ENCODE measurements at places on chromosomes 5 and 9.

- no peak for DNase-seq
Observed at GRCh38 chr5:8057769-8058168, 188.8 kb downstream of the MTRR start.

DNA sequence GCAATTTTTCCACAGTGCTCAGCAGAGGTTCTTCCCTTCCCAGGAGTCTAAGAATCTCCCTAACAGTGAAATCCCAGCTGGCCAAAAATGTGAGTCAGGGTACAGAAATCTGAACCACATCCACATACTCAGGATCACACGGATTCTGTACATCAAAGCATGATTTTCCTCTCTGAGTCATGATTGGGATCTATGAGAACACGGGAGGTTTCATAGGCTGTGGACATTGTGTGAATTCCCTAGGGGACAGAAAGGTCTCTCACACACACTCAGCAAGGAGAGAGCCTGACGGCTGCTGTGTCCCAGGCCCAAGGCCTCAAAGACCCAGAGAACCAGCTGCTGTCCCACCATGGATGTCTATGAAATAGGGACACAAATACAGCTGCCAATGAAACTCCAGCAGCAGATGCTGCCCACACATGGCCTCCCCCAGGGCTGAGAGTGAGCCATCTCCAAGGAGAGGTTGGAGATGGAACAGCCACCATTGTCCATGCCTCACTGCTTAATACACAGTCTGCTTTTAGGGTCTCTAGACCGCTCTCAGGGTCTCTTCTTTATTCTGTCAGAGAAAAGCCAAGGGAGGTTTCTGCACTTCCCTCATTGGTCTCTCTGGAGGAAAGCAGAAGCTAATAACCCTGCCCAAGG lies 102.7 kb downstream of the ADAMTS12 start:
- DNase-seq, result no peak

- no peak for DNase-seq
Observed at GRCh38 chr5:42676362-42676761, 80.3 kb upstream of the CCDC152 start.

DNA sequence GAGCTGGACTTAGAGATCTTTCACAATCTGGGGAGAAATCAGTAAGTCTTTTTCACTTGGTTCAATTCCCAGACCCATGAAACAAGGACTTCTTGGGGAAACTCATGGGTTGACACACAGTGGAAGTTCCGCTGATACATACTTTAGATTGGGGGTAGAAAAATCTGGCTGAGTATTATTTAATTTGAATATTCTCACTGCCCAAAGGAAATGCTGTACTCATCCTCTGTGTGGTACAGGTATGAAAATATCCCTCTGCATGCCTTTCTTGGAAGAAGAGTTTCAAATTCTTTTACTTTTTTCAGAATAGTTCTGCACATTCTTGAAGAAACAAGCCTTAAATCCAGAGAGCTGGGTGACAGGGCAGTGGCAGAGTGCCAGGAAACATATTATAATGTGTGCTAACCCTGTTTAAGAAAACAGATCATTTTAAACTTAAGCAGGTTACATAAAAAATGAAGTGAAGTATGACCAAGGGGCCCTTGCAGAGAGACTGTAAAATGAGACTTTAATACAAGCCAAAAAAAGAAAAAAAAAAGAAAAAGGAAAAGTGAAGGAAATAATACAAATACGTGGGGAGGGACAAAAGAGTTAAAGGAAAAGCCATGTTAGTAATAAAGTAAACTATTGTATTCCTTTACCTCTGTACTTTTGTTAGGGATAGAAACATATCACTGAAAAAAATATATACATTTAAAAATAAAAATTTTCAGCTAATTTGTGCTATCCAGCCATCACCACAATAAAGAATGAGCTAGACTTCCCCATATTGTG lies 173.4 kb upstream of the NR3C1 start:
- DNase-seq, result no peak

DNA sequence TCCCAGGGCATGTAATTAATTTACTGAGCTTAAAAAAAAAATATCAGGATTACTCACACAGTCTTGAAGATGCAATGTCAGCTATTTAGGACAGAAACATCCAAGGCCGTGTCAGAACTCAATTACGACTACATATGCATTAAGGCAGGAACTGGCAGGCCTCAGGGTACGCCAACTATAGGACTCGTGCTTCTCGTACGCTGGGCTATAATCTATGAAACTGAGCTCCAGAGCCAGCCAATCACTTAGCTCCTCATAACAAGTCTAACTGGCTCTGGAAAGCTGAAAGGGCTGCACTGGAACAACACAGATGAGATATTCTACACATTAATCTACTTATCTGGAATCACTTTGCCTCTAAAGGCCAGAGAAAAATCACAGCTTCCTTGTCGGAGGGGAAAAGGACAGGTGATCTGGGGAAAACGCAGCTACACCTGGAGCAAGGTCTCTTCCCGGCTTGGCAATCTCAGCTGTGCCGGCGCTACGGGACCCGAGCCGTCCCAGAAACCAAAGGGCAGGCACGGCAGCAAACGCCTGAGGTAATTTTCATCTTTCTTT lies 212.0 kb downstream of the DEPDC1B start:
- no peak for DNase-seq

DNA sequence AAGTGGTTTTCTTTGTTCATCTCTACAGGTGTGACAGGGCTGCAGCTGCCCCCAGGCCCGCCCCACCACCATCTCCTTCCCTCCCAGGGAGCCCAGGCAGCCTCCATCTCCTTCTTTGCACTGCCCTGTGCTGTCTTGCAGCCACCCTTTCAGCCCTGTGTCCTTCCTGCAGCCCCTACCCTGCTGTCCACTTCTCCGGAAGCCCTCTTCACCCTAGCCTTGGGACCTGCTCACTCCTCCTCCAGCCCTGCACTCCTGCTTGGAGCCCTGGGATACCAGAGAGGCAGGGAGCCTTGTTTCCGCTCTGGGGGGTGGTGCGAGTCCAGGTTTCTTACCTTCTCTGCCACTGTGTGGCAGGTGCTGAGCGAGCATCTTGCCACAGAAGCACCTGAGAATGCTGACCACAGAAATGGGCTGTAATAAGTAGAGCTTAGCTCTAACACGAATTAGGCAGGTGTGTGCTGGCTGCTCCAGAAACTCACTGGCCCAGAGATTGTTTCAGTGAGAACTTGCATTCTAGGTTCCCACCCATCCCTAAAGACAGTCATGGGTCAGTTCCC lies 51.3 kb upstream of the GADD45G start:
- DNase-seq, result no peak

DNA sequence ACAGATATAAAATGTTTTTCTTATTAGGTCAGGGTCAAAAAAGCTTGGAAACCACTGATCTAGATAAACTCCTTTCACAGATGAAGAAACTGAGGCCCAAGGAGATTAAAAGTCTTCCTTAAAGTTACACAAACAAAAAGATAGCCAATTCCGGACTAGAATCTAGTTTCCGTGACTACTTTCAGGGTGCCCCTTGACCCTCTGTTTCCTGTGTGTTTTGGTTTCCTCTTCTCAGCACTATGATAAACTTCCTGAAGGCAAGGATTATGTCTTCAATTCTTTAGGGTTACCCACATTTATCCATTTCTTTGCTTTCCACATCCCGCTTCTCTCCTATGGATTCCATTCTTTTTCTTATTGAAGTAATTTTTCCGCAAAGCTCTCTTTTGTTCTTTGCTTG lies 83.1 kb downstream of the ADAMTS12 start:
- no peak for DNase-seq

GRCh38 chr5:120055858-120056257 lies 408.2 kb upstream of the PRR16 start:
- no peak for DNase-seq

- DNase-seq, result no peak
Observed at GRCh38 chr9:105757496-105758251, 63.3 kb downstream of the TMEM38B start.

DNA sequence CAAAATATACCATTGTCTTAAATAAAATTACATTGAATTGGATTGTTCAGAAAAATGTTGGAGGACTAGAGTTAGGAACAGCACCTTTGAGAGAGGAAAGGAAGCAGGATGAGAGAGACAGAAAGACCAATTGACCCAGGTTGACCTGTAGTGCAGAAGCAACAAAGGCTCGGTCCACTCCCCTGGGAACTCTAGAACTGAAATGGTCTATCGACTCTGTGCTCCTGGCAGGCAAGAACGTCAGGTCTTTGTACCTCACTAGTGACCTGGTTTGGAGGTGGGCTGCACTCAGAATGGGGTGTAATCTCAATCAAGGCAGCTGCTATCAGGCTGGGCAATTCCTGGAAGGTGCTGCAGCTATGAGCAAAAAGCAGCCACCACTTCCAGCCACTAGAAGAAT lies 110.8 kb downstream of the FAM174A start:
- DNase-seq, result no peak

DNA sequence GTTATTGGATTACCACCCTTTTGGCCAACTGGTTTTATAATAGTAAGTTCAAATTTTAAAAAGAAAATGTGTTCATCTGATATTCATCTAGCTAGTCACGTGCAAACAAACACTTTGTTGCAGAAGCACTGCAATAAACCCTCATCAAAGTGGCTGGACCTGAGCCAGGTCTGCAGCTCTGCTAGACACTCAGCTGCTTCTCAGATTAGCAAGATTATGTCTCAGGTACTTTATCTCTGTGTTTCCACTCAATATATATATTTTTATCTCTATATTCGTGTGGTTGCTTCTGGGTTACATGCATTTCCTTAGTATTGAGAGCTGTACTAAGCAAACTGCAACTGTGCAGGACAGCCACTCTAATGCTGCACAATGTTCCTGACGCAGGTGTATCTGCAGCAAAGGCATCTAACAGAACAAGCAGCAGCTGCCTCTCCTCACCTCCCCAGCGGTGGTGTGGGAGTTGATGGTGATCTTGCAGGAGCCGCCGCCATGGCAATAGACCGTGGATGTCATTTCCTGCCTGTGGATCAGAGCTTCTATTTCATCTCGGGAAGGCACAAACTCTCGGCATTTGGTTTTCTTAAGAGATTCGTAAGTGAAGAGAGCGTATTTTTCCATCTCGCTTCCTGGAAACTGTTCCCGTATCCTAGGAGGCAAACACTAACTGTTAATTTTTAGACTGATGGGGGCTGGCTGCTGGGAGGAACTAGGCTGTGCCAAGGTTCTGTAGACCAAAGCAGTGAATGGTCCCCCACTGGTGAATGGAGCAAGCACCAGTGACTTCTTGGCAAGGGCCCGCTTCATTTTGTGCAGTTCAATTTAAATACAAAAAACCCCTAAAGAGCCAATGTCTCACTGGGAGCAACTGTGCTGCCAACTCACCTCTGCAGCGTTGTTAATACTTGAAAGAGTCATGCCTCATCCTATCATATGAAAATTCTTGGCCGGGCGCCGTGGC lies 56.7 kb upstream of the RETREG1 start:
- peak; percentile 20 for DNase-seq

DNA sequence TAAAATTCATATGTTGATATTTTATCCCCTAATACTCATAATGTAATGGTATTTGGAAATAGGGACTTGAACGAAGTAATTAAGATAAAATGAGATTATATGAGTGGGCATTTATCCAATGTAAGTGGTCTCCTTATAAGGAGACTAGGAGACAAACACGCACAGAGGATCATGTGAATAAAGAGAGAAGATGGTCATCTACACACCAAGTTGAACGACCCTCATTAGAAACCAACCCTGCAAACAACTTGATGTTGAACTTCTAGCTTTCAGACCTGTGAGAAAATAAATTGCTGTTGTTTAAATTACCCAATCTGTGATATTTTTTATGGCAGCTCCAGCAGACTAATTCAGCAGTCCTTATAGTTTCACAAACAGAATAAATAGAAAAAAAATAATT lies 27.5 kb upstream of the SELENOP start:
- DNase-seq, result no peak

DNA sequence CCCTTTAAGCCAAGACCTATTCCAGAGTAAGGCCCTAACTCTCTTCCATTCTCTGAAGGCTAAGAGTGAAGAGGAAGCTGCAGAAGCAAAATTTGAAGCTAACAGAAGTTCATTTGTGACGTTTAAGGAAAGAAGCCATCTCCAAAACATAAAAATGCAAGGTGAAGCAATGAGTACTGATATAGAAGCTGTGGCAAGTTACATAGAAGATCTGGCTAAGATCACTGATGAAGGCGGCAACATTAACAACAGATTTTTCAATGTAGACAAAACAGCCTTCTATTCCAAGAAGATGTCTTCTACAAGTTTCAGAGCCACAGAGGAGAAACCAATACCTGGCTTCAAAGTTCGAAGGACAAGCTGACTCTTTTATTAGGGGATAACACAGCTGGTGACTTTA lies 1143.4 kb downstream of the CDH12 start:
- no peak for DNase-seq

DNA sequence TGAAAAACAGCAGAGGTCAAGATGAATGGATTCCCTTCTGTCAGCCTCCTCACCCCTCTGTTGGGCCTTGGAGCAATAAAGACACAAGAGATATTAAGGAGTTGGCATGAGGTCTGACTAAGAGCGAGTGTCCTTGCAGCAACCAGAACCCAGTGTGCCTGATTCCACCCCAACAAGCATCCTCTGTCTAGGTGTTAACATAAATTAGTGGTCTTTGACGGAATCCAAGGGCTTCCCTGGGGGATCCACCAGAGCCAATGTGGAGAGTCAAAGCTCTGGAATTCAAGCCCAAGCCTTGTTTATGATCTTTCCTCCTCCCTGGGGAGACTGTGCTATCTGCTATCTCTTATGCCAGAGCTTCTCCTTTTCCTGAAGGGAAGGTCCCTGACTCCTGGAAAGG lies 128.1 kb upstream of the SMIM23 start:
- DNase-seq, result no peak

- DNase-seq, result peak; percentile 81
Observed at GRCh38 chr5:177592010-177592834, at the start of gene TMED9. TSS of gene TMED9 (plus strand) at chr5:177592203. CDS start at chr5:177592215, 12 bp downstream.

GRCh38 chr5:179326122-179326927 lies 18.9 kb downstream of the ADAMTS2 start:
- no peak for DNase-seq

DNA sequence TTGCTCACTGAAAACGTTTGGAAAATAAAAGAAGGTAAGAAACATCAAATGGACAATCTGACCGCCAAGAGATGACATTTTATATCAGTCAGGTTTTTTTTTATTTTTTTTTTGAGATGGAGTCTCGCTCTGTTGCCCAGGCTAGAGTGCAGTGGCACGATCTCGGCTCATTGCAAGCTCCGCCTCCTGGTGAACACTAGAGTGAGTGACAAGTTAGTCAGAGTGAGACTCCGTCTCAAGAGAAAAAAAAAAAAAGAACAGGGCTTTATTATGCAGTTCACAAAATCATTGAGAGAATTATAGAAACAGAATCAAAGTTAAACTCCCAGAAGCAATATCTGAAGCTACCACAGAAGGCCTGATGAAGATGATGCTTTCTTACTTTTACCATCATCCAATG lies 70.1 kb downstream of the DTWD2 start:
- no peak for DNase-seq
